ENCODE measurements at places on chromosomes 7 and 10.

GRCh38 chr7:107972075-107972482 is 30.9 kb downstream of the LAMB1 start:
- no peak for DNase-seq

- DNase-seq, result no peak
Observed at GRCh38 chr10:73478636-73479035, 17.2 kb downstream of the PPP3CB start.

DNA sequence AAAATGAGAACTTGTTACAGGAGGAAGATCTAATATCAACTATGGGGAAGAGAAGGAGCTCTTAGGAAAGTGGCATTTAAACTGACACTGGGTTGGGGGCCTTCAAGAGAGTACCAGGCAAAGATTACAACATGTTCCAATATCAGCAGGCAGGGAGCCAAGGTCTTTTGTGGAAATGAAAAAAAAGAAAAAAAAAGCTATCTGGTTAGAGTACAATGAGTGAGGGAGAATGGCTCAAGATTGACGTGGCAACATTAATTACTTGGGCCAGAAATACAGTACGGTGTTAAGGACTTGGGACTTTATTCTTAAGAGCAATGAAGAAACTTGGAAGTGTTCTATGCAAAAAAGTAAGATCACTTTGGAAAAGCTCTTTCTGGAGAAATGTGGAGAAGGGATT is 132.3 kb upstream of the CDK1 start:
- no peak for DNase-seq

- DNase-seq, result no peak
Observed at GRCh38 chr10:94546901-94547185, 1.3 kb downstream of the HELLS start.

DNA sequence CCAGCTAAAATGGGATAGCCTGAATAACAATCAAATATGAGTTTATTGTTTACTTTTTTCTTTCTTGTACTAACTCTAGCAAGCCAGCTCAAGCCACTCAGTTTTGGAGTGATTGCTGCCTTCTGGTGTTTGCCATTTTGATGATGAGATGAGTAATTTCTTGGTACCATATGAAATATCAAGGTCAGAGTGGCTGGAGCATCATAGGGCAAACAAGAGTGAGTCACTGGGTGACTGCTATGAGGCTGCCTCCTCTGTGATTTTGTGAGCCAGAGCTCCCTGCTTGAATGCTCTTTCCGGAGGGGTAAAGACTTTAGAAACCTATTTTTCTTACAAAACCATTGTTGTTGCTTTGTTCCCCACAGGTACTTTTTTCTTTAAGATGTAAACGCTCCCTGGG is 295.6 kb downstream of the PRKG1 start:
- no peak for DNase-seq

DNA sequence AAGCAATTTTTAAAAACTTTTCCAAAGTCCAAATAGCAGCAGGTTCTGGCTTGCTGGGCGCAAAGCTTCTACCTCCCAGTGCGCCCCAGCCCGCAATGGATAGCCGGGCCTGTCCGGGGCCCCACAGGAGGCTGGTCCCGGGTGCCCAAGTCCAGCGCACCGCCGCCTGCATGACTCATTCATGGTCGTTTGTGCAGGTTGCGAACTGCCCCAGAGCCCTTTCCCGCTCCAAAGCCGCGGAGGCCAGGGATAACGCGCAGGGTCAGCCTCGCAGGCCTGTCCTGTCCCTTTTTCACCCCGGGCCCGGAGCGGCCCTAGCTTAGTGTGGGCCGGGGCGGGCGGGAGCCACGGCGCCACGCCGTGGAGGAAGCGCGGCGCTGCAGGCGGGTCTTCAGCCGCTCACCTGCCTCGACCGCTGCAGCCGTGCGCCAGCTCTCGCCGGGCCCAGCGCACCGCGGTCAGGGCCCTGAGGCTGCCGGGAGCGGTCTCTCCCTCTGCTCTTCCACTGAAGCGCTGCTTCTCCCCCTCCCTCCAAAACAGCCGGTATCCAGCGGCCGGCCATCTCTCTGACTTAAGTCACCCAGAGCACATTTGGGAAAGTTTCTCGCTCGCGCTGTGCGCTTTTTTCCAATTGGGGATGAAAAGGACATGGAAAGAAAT is 1.7 kb upstream of the EGR2 start:
- no peak for DNase-seq

DNA sequence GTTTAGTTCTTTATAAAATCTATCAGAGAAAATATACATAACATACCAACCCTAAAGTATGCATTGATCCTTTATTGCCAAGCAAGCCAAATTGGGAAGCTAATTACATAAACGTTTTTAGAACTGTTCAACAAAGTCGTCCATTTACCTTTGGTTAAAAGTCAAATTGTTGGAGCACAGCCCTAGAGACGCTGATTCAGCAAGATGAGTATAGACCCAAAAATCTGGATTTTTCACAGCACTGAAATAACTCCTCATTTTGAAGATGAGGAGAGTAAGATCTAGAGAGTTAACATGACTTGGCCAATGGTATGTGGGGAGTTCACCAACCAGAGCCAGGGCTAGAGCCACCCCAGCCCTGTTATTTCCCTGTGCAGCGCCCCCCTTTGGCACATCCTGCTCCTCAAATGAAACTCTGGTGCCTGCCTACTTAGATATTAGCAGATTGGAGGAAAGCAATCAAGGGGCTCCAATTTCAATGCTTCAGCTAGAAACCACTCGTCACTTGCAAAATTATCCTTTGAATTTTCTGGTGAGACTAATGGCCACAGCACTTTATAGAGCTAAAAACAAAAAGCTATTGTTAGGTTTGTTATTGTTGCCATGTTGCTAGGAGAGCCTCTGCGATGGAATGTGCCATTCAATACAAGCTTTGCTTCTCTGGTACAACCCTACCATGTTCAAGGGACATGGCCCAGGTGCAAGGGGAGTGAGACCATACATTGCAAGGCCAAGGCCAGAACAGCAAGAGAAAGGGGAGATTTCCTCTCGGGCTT is 132.6 kb upstream of the ZEB1 start:
- no peak for DNase-seq

GRCh38 chr10:100894033-100894432 is 18.7 kb upstream of the SLF2 start:
- no peak for DNase-seq

- no peak for DNase-seq
Observed at GRCh38 chr7:1604383-1604782, 34.6 kb upstream of the PSMG3 start.

- DNase-seq, result no peak
Observed at GRCh38 chr10:77456414-77456813, 181.2 kb downstream of the KCNMA1 start.

GRCh38 chr10:37125191-37125732 is at the start of gene ANKRD30A:
ANKRD30A (plus strand) TSS chr10:37125598; CDS start chr10:37125788, 190 bp downstream.
- DNase-seq, result no peak

DNA sequence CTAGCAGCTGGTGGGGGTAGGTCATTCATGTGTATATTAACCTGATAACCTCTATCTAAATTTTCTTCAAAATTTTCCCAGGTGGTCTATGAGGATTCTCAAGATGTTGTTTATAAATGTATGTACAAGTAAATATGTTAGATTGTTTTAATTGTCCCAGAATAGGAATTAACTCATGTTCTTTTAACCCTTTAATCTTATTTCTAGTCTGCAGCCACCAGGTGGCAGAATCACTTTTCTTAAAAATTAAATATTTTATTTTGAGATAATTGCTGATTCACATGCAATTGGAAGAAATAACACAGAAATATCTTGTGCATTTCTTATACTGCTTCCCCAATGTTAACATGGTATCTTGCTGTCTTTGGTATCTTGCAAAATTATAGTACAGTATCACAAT is 589.5 kb downstream of the ARL4A start:
- no peak for DNase-seq

GRCh38 chr10:12262278-12262981 is 66.4 kb downstream of the CDC123 start:
- DNase-seq, result no peak

GRCh38 chr10:68428396-68429104 is 21.5 kb upstream of the RUFY2 start:
- DNase-seq, result no peak

GRCh38 chr10:132499367-132499685 is 38.3 kb upstream of the INPP5A start:
- DNase-seq, result no peak

DNA sequence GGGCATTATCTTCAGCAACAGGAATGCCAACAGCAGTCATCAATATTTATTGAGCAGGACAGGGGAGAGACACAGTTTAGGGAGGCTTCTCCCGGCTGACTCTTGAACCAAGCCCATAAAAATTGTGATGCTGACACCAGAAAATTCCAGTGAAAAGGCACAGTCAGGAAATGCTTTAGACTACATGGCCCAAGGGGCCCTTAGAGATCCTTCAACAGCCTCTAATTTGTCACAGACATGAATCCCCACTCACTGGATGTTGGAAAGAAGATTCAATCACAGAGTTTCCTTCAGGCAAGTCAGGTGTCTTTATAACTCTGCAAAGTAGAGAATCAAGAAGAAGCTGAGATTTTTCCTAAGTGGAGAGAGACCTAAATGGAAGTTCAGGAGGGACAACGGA is 1.2 kb downstream of the GJC3 start:
- no peak for DNase-seq

- DNase-seq, result no peak
Observed at GRCh38 chr10:58854811-58855210, 321.6 kb upstream of the PHYHIPL start.

DNA sequence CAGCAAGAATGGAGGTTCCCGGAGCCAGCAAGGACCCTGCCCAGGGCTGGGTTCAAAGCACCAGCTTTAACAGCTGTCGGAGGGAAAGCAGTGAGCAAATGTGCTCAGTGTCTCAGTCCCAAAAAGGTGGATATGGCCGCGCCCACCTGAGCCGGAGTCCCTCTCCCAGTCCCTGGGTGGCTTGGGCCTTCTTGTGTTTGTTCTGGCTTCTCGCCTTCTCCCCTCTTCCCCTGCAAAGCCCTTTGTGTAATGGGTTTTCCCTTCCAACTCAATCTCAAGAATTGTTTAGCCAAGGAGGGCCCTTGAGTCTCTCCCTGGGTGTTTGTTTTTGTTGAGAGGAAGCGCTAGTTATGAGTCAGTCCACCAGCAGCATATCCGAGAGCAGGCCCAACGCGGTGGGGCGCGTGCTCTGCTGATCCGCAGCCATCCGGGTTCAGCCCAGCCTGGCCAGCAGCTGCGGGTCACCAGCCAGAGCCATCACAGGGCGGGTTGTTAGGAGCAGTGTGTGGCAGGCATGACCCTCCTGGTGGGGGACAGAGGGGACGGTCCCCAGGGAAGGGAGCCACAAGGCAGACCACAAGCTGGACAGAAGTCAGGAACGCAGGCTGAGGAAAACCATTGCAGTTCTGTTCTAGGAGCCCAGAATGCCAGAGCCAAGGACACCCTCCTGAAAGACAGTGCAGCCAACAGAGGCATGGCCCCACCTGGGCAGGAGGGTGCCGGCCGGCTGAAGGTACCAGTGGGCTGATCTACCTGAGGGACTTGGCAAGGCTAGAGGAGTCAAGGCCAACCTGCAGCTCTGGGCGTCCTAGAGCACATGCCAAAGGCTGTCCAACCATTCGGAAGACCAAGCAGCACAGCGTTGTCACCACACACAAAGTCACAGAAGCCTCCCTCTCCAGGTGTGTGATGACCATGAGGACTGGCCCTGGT is 21.3 kb downstream of the CALML3 start:
- no peak for DNase-seq

All from esophagus squamous epithelium (tissue), 5 donors.